ENCODE measurements at places on chromosomes 5 and 9. TPM values are rescaled to one million over a fixed set of nuclear protein-coding genes. Genes with fewer than 3 reads are reported as not detected.

GRCh38 chr9:133460405-133461175, 812 bp downstream of the CACFD1 start:
- DNase-seq, result no peak
- H3K27me3 ChIP-seq, result no peaks in the 10 kb centered on the region
- H3K27ac ChIP-seq, result peak overlapping the region; percentile 94
- peaks cover 23% of the 10 kb centered on the region for H3K36me3 ChIP-seq

DNA sequence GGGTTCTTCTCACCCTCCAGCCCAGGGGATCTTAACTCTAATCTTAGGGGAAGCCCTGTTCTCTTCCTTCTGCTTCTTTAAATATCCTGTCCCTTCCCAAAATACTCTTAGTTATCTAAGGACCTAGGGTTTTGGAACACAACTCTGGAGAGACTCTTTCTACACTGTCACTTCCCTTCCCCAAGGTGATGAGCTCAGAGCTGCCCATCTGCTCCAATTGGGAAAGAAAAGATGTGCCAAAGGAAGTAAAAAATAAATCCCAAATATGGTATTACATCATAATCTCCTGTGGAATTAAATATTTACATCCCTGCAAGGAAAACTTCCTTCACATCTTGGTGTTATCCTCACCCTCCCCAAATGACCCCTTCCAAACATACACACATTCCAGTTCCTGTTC, 291.2 kb downstream of the EPB41L4A start:
- no peaks in the 10 kb centered on the region for H3K4me1 ChIP-seq
- no peak overlapping the region for H3K27ac ChIP-seq
- DNase-seq, result no peak
- no peaks in the 10 kb centered on the region for H3K27me3 ChIP-seq

DNA sequence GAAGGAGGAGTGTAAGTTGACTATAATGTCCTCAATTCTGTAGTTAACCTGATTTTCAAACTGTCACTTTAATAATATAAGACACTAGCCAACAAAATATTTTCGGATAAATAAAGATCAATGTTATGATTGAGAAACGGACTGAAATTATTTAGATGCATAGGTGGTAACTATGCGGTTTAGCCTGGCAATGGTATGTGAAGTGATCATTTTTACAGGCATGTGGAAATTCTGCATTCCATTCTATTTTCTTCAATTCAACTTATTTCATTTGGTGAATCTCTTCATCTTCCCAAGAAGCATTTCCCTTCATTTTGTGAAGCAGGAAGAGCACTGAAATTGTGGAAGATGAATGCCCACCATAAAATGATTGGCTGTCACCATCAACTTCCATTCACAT, 1457.5 kb upstream of the CDH9 start:
- no peak for DNase-seq
- H3K27me3 ChIP-seq, result no peaks in the 10 kb centered on the region
- H3K27ac ChIP-seq, result no peak overlapping the region
- H3K4me1 ChIP-seq, result no peaks in the 10 kb centered on the region
- no peak overlapping the region for H3K4me3 ChIP-seq
- no peaks in the 10 kb centered on the region for H3K36me3 ChIP-seq

- H3K27ac ChIP-seq, result no peak overlapping the region
- no peak for DNase-seq
- H3K4me3 ChIP-seq, result no peak overlapping the region
- H3K27me3 ChIP-seq, result no peaks in the 10 kb centered on the region
- H3K4me1 ChIP-seq, result no peaks in the 10 kb centered on the region
- H3K36me3 ChIP-seq, result no peaks in the 10 kb centered on the region
These were observed 11.5 kb downstream of the STKLD1 start for GRCh38 chr9:133387680-133388079.

GRCh38 chr5:84830265-84830664, 445.6 kb upstream of the EDIL3 start:
- H3K4me3 ChIP-seq, result no peak overlapping the region
- no peaks in the 10 kb centered on the region for H3K27me3 ChIP-seq
- no peaks in the 10 kb centered on the region for H3K36me3 ChIP-seq
- no peak overlapping the region for H3K27ac ChIP-seq

DNA sequence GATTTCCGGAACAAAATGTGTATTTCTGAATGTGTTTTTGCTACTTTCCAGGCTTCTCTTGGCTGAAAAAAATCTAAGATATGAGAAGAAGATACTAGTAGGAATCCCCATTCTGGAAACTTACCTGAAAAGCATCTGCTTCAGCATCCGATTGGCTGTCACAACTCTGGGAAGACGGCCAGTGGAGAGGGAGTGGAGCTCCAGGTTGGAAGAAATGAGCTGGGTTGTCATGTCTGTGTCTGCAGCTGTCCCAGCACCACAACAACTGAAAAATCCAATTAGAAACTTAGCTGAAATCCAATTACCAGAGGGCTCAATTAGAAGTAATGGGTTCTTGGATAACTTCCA, 3.0 kb downstream of the PSMB7 start:
- no peak overlapping the region for H3K27ac ChIP-seq
- no peaks in the 10 kb centered on the region for H3K27me3 ChIP-seq

Gene SHC3
- total RNA-seq, result 2.8 TPM

Gene NEUROG1
- not detected for total RNA-seq
